ENCODE measurements at places on chromosomes 16 and 17.

- DNase-seq = no peak
Observed at GRCh38 chr16:50972876-50973275, 178.2 kb downstream of the SALL1 start.

- DNase-seq = no peak
Observed at GRCh38 chr17:6097005-6097279, 26.8 kb downstream of the WSCD1 start.

DNA sequence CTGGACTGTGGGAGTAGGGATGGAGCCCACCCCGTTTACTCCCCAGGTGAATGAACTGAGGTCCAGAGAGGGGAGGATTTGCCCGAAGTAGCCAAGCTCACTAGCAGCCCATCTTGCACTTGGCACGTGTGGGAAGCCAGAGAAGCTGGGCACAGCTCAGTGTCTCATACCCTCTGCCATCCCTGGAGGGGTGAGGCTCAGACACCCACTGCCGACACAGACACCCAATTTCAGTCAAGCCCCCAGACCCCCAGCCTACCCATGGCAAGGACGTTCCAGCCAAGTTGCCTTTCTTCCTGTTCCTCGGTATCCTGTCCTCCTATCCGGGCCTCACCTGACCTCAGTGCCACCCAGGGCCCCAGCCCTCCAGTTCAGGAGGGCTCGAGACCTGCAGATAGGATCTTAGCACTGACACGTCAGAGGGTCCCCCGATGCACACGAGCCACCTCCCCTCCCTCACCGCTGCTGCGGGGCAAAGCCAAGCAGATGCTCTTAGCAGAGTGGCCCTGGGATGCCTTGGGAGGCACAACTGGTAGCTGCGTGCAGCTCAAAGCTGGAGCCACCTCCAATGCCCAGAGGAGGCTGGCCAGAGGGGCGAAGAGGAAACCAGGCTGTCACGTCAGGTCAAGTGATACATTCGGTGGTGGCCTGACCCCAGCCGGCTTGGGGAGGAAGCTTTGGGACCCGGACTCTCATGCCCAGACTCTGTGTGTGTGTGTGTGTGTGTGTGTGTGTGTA lies 90.4 kb upstream of the TNRC6C start:
- DNase-seq = no peak

DNA sequence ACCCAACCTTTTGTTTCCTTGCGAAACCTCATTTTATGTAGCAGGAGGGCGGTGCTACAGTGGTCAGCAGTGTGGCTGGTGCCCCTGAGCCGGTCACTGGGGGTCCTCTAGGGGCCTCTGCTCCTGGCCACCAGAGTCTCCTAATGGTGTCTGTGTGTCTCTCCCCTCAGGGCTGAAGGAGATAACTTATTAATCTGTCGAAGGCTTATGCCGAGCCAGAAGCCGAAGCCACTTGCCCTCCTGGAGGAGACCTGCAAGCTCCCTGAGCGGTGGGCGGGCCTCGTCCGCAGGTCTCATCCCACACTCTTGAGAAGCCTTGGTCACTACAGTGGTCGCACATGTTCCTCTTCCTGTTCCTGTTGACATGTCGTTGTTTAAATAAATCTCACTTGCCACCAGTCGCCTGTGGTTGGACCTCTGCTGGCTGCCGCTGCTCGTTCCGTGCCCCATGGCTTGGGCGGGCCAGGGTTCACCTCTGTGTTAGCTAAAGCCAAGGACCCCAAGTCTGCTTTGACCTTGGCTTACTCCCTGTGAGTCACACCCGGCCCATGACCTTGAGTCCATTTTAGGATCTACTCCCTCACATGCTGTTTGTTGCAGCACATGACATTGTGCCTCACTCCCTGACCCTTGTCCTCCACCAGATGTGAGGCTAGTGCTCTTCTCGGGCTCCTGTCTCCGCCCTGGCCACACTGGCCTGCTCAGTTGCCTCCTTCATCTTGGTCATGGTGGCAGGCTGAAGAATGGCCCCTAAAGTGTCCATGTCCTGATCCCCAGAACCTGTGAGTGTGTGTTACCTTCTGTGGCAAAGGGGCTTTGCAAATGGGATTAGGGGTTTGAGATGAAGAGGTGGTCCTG lies 38.7 kb upstream of the AQP8 start:
- no peak for DNase-seq
